ENCODE measurements at places on chromosomes 2 and 18. TPM values are rescaled to one million over a fixed set of nuclear protein-coding genes. Genes with fewer than 3 reads are reported as not detected.

The ABCG5 gene
- not detected for total RNA-seq

The NOSTRIN gene
- 14.0 TPM for total RNA-seq

The HEATR5B gene
- total RNA-seq: 27.7 TPM

The TTN gene
- total RNA-seq: 3,113 TPM

Data from Right ventricle myocardium superior (tissue), 1 donor.